ENCODE measurements at places on chromosomes 11 and 22. TPM values are rescaled to one million over a fixed set of nuclear protein-coding genes. Genes with fewer than 3 reads are reported as not detected.

Gene LMO2
- total RNA-seq, result 0.25 TPM

Gene DGCR6
- 0.86 TPM for total RNA-seq

DNA sequence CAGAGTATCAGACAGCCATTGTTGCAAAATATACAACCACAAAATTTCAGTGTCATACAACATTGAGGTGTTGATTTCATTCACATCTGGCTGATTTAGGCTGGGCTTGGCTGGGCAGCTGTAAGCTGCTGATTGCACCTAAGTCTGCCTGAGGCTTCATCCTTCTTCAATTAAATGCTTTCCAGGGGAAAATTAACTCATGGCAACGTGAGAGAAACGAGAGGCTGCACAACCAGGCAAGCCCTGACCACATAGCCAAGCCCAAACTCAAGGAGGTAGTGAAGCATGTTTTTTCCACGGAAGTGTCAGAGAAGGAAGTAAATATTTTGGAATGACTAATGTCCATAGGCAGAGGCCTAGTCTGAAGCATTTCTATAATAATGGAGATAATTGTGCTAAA is 273.8 kb upstream of the ZC3H12C start:
- DNase-seq, result no peak

DNA sequence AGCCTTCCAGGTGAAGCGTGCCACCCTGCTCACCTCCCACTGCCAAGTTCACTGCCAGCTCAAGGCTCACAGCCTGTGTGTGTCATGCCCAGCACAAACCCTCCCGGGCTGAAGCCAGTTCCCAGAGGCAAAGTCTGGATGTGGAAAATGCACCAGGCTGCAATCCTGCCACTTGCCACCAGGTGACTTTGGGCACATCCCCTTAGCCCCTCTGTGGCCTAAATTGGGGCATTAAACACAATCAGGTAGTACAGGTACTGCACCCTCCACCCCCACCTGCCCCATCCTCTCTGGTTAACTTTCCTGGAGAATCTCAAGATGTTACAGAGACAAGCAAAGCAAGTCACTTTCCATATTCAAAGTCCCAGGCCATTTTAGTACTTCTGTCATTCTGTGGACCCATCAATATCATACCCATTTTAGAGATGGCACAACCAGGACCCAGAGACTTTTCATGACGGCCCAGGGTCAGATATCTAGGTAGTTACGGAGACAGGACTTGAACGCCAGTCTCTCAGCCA is 1.8 kb upstream of the RASD2 start:
- DNase-seq, result peak; percentile 57

DNA sequence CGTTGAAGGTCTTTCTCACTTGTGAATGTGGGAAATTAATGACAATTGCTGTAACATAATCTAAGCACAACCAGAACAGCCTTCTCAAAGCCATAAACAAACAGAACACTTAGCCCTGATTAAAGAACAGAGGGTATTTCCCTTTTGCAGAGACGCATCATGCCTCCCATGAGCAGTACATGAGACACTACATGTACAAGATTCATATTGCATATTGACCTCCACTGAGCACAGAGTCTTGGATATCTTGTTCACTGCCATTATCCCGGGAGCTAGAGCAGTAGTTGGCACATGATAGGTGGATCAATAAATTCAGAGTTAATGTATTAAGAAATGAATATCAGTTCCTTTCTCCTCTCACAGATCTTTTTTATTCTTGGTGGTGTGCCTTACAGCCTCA is 1194.3 kb upstream of the TENM4 start:
- no peak for DNase-seq

DNA sequence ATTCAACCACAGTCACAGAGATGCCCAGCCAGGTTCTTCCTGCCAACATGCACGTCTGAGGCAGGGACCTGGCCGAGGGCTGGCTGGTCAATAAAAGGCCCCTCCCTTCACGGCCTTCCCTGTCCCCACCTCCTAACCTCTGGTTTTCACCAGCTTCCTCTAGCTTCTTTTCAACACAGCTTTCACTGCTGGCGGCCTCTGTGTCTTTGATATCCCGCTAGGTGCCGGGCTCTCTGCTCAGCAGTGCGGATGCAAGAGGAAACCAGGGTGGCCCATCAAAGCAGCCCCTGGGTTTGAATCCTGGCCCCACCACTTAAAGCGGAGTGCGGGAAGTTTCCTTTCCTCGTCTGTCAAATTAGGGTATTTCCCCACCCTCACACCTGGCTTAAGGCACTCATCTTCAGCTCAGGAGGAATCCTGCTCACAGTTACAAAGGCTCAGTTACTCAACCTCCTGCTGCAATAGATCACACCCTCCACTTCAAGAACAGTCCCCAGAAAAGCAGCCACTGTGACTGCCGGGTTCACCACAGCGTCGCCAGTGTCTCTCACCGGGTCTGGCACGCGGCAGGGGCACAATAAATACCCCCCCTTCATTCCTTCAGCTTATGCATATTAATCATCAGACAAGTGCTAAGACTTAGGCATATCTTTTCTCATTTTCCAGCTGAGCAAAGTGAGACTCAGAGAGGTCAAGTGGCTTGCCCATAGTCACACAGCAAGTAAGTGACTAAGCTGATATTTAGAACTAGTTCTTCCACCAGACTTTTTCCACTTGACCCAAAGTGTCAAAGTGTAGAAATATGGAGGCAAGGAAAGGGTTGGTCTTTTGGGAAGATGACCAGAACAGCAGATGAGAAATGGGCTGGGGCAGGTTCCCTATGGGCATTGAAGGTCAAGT is 45.7 kb downstream of the TXN2 start:
- DNase-seq, result no peak
